ENCODE measurements at places on chromosomes 1 and 21. TPM values are rescaled to one million over a fixed set of nuclear protein-coding genes. Genes with fewer than 3 reads are reported as not detected.

DNA sequence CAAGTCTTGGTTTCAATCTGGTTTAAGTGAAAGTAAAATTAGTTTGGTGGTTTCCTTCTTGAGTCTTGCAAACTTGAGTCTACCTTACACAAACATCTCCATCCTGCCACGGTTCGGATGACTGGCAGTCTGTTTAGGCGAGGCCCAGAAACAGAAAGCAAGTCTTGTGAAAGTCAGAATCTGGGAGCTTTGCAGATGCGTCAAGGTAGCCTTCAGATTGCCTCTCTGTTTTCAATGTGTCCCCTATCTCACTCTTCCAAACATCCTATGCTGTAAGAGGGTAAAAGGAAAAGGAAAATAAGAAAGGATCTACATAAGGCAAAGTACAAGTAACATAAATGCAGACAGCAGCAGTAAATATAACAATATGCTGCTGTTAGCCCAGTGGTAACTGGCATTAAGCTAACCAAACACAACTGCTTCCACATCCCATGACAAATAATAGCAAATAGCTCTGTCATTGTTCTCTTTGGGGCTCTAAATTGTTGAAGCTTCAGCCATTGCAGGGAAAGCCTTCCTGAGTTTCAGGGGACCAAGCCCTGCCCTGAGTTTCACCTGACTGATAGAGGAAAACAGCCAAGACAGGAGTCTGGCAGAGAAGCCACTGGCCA lies 26.2 kb upstream of the C1orf105 start:
- peak; percentile 81 for DNase-seq

DNA sequence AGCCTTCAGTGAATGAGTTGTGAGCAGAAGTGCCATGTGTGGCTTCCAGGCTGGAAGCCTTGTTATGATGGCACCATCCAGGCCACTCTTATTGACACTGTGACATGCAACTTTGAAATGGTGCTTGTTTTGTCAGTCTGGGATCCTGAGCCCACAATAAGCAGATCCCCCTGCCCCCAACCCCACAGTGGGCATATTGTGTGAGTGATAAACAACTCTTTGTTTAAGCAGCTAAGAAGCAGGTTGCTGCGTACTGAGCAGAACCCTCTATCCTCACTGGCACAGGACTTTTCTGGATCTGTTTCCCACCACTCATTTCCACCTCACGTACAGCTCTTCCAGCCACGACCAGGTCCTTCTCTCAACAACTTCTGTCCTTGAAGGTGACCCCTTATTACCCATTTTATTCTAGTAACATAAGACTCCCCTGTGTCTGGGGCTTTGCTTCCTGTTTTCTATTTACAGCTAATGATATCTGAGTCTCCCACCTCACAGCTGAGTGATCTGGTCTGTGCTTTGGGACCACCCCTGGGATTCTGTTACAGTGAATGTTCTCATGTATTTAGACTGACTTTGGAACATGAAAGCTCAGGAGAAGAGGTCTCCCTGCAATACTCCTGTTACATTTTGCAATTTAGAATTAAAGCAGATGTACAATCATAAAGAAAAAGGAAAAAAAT lies 375.5 kb downstream of the PCP4 start:
- DNase-seq, result no peak

GSTM3 gene
- total RNA-seq, result 13.9 TPM

GRCh38 chr1:9363061-9363471 lies 70.4 kb downstream of the SPSB1 start:
- no peak for DNase-seq

DNA sequence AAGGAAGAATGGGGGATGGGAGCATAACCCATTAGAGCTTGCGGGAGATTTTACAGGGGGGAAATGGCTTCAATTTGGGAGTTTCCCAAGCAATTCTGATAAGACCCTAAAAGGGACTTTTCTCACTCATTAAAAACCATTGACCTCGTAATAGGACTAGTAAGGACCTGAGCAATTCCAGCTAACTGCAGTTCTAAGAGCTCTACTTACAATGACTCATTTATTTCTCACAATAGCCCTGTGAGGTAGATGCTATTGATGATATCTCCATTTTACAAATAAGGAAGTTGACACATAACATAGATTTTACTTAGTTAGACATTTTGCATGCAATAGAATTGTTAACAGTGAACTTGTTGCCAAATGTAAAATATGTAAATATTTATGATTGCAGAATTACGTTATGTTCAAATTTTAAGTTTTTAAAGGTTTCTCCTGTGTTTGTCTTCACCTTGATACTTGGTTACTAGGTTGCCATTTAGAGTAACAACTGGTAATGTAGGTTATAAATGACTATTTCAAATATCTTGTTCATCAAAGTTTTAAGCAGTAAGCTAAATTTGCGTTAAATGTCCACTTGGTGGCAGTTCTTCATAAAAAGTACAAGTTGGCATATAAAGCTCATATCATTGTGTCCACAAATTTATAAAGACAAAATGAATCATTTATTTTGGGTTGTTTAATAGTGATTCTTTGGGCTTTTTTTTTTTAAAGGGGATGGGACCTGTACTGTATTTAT lies 182.0 kb downstream of the PLA2G4A start:
- no peak for DNase-seq

- no peak for DNase-seq
Measured at GRCh38 chr1:48031676-48032075, 34.5 kb upstream of the TRABD2B start.
